ENCODE measurements at places on chromosomes 7 and 10.
A peak's percentile ranks its signal among the peaks of the same experiment; 100 is the strongest.

DNA sequence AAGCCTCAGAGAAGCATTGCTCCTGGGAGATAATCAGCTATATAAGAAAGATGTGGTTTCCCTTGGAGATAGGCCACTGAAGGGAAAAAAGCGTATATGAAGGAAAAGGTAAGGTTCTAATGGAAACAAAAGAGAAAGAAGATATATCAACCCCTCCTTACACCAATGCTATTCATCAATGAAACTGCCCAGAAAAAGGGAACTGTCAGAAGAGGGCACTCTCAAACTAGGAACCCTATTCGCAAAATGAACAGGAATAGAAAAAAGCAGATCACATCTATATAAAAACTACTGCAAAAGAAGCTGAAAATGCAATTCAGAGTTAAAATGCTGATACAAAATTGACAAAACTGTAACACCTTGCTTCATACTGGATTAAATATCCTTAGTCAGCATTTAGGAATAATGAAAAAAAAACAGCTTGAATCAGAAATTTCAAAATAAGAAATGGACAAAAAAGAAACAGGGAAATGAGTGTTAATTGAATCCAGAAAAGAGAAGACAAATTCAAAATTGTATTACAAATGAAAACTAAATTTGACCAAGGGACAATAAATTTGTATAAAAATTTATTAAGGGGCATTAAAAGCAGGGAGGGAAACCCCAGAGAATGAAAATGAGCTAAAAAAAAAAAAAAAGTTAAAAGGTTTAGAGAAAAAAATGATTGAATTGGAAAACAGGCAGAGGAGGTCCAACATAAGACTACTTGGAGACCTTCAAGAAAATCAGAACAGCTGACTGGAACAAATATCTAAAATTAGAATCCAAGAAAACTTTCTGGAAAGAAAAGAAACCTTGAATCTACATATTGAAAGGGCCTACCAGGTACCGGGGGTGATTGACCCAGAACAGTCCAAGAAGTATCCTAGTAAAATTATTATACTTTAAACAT lies 17.9 kb downstream of the NHLRC2 start:
- DNase-seq, result no peak

- no peak for DNase-seq
These were observed 264.6 kb downstream of the DGKB start for GRCh38 chr7:14637968-14638367.

DNA sequence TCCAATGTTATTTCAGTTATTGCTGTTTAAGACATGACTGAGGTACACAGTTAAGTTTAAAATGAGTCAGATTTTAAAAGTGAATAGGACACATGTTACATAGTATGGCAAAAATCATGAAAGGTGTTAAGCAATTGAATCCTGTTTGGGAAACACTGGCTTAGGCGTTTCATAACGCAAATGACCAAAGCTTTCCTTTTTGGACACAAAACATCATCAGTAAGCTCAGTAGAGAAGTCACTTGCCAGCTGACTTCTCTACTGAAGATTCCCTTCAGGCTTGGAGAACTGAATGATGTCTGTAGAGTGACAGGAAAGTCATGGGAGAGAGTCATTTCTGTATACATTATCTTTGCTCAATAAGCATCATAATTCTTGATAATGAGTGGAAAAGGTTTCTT lies 64.4 kb upstream of the RSBN1L start:
- DNase-seq, result no peak

GRCh38 chr10:17219024-17219423 lies 9.0 kb upstream of the VIM start:
- DNase-seq, result no peak

- DNase-seq, result no peak
These were observed 17.0 kb upstream of the CDCA7L start for GRCh38 chr7:21962677-21963076.

DNA sequence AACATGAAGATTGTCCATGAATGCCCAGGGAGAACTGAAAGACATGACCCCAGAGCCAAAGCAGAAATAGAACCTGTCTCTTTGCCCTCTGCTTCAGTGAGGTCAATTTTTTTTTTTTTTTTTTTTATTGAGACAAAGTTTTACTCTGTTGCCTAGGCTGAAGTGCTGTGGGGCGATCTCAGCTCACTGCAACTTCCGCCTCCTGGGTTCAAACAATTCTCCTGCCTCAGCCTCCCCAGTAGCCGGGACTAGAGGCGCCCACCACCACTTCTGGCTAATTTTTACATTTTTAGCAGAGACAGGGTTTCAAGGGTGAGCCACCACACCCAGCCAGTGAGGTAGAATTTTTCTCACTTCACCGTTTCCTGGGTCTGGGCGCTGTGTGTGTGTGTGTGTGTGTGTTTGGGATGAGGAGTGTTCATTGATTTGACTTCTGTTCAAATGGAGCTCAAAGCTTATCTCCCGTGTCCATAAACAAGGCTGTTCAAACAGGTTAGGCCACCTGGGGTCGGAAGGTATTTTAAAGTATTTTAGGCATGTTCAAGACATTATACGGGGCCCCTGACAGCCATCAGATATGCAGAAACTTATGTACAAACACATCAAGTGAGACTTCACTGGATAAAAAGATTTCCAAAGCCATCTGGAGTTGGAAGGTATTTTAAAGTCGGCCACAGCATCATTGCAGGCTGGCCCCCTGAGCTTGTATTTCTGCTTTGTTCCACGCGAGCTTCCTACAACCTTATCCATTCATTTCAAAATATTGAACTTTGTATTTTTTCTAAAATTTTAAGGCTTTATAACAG lies 93.8 kb downstream of the MAP3K8 start:
- no peak for DNase-seq

GRCh38 chr10:66835400-66835799 lies 90.4 kb upstream of the LRRTM3 start:
- DNase-seq, result no peak

DNA sequence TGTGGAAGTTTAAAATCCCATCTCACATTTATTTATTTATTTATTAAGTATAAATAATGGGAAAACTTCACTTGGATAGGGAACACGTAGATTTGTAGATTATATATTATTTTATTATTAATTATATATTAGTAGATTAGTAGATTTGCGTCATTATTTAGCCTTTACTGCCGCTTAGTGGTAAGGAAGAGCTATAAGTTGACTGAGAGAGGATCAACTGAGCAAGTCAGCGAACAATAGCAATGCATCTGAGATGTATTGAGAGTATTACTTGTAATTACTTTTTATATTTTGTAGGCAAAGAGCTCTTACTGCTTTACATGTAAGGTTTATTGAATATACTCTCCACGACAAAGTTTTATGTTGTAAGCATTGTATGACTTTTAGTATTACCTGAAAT lies 244.5 kb upstream of the ANKRD30A start:
- peak; percentile 6 for DNase-seq

All from myocyte (in vitro differentiated cells).